ENCODE measurements at places on chromosomes 2 and 18.
A peak's percentile ranks its signal among the peaks of the same experiment; 100 is the strongest.

- DNase-seq, result no peak
Measured at GRCh38 chr2:38439863-38440262, 62.8 kb upstream of the ATL2 start.

- no peak for DNase-seq
Measured at GRCh38 chr2:231228974-231229529, 30.6 kb downstream of the ARMC9 start.

DNA sequence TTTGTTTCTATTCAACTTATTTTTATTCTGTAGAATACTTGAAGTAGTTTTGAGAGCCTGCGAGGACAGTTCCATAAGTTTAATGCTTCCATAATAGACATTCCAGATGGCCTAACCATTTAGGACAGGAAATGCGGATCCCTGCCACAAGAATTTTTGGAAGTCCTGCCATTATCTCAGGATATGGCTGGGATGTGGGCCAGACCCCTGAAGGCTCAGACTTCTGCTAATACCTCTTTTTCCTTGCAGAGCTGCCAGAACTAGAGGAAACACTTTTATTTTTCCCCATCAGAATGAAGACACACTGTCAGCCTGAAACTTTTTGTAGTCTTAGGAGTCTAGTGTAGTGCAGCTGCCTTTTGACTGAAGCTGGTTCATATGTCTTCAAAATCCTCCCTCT is 806.5 kb downstream of the TDRD15 start:
- DNase-seq, result no peak

DNA sequence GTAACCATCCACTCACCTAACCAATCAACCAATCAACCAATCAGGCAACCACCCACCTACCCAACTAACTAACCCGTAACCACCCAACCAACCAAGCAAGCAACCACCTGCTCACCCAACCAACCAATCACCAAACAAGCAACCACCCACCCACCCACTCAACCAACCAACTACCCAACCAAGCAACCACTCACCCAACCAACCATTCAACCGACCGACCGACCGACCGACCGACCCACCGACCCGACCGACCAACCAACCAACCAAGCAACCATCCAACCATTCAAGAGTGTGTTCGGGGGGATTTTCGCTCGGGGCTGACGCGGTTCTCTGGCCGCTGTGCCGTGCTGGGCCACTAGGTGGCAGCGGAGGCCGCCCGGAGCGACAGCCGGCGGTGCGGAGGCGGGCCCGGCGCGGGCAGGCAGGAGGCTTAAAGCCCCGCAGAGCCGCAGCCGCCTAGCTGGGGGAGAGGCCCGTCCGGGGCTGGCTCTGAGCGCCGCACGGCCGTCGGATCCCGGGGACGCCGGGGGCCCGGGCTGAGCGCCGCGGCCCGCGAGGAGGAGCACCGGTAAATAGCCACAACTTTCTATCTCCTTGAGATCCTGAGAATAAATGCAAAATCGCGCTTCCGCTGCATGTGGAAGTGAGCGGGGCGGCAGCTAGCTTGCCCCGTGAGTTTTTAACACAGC is at the start of gene MC5R:
Gene MC5R (plus strand): TSS at position 443 of the 689 bp plus-strand sequence. CDS start 1,617 bp downstream, outside the sequence.
- DNase-seq, result peak; percentile 78

DNA sequence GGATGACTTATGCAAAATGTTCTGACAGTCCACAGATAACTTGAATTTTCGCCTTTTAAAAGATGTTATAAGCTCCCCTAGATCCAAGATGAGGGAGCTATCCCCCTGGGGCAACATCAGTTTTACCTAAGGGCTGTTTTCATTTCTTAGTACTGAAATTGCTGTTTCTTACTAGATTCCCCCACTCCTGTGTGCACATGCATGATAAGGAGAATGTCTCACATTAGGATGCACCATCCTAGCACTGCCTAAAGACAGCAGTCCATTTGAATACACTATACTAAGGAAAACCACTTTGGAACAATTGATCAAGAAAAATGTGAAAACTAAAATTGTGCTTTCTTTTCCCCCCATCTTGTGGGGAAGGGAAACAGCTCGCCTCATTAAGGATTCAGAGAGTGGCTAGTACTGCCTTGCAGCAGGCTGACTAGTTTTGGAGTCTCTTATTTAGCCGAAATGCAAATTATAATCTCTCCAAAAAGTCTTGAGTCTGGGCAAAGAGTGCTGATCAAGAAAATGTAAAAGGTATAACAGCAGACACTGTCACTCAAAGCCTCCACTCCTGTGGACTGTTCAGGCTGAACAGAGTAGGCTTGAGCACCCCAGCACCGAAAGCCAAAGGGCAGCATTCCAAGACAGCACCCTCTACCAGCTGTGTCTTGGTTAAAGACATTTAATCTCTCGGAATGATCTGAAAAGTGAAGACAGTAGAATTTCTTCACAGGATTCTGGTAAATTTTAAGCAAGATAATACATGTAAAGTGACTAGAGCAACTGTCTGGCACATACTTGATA is 65.0 kb downstream of the ZNF385B start:
- no peak for DNase-seq

DNA sequence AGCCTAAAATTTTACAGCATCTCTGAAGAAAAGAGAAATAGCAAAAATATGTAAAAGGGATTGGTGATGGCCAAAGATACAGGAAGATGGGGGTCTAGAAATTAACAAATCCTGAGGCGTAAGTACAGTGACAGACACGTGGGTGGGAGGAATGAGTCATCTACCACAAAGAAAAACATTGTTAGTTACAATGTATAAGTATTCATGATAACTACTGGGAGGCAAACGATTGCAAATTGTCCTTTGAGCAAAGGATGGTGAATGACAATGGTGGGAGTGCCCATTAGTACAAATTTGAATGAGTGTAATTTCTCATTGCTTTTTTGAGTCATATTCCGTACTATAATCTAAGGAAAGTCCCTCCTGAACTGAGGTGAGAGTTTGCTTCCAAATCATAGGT is 809.0 kb upstream of the FAM98A start:
- no peak for DNase-seq

All from NCI-H69 (cell line).